NCI-H510A (cell line): ENCODE measurements at places on chromosomes 1 and 21.

DNA sequence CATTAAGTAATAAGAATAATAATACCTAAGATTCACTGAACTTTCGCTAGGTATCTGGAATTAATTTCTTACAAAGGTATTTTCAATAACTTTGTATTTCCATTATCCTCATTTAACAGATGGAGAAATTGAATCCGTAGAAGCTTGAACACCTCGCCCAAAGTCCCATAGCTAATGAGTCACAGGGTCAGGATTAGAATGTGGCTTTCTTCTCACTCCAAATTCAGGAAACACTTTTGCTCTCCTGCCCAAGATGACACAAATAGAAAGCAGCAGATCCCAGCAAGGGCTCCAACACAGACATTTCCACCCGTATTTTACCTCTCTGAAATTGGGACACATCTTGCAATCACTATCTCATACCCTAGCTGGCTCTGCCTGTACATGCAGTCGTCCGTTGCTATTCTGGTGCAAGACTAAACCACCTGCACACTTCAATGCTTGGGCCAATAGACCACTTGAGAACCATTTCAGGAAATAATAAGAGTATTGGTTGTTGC is 125.9 kb upstream of the GREM2 start:
- DNase-seq, result no peak

DNA sequence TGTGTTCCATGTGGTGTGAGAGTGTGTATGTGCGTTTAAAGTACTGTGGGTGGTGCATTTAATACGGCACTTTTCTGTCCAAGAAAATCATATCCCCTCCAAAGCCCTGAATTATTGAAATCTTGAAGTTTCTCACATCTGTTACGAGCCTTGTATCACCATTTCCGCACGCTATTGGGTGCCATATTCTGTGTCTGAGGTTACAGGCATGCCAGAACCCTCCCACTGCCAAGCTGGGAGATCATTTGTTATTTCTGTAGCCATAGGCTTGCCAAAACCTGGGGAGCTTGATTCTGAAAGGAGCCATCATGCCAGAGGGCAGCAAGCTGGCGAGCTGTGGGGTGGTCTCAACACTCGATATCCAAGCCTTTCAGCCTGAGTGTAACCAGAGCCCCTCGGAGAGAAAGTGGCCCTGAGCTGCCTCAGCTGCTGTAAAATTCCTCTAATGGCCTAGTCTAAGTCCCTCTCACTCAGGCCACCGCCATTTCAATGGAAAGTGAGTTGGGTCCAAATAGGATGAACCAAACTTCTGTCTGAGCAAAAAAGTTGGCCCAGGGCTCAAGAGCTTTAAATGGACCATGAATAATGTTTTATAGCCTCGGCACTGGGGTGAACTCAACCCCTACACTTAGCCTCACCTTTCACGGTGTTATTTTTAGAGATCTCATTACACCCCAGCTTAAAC is 298.4 kb upstream of the DUSP10 start:
- no peak for DNase-seq

DNA sequence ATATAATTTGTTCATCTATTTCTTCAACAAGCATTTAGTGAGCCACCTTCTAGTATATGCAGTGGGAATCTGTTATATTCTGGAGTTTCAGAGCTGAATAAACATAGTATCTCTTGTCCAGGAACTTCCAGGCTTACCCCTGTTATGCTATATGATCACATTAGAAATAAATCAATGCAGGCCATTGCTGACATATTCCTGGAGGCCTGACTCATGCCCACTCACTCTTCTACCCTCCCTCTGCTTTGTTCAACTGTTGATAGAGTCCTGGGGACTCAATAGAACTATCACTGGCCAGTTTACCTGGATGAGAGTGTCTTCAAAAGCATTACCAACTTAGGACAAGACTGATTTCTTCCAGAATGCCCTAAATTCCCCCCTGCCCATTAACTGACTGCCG is 29.3 kb upstream of the SRSF10 start:
- no peak for DNase-seq

GRCh38 chr1:2137257-2138121 is 57.1 kb downstream of the FAAP20 start:
- no peak for DNase-seq

DNA sequence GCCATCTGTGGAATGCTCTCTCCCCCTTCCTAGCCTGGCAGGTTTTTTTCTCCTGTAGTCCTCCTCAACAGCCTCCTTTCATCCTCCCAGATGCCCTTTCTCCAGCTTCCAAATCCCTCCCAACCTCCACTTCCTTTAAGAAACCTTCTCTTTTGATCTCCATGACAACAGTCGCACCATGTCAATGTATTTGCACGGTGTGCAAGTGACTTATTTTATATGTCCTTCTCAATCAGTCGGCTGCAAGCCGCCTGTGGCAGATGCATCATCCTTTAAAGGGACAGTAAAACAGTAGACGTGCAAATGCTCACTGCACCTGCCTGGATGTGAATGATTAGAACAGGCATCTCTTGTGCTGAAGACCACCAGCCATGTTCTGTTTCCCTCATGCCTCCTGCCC is 285.2 kb downstream of the PCP4 start:
- DNase-seq, result no peak

DNA sequence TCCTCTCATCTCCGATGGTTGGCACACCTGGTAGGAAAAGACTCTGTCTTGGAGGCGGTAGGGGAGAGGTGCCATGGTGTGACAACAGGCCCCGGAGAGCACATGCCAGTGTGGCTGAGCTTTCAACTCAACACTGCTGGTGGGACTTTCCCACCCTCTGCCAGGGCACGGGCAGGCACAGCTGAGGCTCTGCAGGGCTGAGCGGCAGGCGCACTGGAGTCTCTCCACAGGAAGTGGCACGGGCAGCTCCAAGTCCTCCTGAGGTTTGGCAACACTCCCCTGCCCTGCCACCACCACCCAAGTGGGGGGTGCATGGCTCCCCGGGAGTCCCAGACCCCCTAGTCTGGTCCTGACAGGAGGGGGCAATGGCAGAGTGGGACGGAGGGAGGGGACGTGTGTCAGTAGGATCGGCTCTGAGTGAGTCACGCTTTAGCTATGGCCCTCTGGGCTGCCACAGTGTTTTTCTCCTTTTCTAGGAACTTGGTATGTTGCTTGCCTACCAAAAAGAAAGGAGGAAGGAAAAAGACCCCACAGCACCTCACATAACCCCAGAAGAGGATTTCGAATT is 27.3 kb upstream of the EVA1B start:
- no peak for DNase-seq

GRCh38 chr1:226942392-226942791 is 2.3 kb downstream of the COQ8A start:
- no peak for DNase-seq

DNA sequence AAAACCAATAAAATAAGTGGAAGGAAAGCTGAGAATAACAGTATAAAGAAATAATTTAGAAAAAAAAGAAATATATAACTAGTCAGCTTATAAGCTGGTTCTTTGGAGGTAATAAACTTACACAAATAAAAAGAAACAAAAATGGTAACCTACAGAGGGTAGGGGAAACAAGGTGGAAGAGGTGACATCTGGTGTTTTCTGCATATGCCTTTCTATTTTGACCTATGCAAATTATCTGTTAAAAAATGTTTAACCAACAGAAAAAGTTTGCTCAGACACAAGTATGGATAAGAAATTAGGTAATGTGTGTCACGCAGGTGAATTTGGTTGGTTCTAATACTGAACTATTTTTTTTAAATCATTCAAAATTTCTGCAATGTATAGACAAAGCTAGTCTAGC is 53.6 kb upstream of the DMRTA2 start:
- DNase-seq, result no peak

DNA sequence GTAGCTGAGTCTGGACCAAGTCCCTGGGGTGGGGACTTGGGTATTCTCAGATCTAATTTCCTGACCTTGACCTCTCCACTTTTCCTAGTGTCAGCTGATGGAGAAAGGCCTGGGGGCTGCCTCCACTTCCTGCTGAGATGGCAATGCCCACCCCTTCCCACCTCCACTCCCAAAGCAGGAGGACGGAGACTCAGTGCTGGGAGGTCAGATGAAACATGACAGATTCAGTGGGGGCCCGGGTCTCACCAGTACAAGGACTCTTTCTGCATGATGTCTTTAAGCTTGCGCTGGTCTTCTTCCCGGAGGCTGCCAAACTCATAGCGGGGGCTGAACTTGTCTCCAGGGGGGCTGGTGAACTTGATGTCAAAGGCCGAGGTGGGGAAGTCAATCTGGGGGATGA is 35.6 kb upstream of the PPP1R15B start:
- no peak for DNase-seq

GRCh38 chr1:70205071-70205433 is 327 bp downstream of the LRRC40 start:
- no peak for DNase-seq

GRCh38 chr1:113035086-113035485 is 37.9 kb upstream of the LRIG2 start:
- no peak for DNase-seq

DNA sequence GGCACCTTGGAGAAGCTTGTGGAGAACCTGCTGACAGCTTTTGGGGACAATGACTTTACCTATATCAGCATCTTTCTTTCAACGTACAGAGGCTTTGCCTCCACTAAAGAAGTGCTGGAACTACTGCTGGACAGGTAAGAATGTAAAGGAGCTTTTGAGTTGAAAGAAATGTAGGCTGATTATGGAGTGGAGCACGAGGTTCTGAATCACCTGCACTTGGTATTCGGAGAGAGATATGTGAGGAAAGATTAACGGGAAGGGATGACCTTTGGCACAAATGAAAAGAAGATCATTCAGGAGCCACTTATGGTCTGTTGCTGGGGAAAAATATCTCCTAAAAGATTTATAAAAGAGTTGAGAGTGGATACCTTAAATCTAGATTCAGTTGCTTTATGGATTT is 42.7 kb downstream of the RGL1 start:
- DNase-seq, result no peak

- DNase-seq, result no peak
Observed at GRCh38 chr1:12153181-12153785, 13.5 kb upstream of the TNFRSF1B start.

DNA sequence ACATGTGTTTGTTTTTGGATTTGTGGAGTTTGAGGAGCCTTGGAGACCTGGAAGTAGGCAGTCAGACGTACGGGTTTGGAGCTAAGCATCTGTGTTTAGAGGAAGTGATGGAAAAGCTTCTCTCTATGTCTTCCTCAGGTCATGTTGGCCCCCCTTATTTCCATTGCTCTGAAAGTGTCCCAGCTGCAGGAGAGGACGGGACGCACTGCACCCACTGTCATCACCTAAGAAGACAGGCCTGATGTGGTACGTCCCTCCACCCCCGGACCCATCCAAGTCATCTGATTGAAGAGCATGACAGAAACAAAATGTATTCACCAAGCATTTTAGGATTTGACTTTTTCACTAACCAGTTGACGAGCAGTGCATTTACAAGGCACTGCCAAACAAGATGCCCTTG is 66.2 kb downstream of the PGM1 start:
- no peak for DNase-seq

GRCh38 chr1:59046730-59047157 is 250.2 kb upstream of the FGGY start:
- DNase-seq, result no peak

GRCh38 chr1:67342076-67342890 is 34.6 kb downstream of the IL12RB2 start:
- no peak for DNase-seq

DNA sequence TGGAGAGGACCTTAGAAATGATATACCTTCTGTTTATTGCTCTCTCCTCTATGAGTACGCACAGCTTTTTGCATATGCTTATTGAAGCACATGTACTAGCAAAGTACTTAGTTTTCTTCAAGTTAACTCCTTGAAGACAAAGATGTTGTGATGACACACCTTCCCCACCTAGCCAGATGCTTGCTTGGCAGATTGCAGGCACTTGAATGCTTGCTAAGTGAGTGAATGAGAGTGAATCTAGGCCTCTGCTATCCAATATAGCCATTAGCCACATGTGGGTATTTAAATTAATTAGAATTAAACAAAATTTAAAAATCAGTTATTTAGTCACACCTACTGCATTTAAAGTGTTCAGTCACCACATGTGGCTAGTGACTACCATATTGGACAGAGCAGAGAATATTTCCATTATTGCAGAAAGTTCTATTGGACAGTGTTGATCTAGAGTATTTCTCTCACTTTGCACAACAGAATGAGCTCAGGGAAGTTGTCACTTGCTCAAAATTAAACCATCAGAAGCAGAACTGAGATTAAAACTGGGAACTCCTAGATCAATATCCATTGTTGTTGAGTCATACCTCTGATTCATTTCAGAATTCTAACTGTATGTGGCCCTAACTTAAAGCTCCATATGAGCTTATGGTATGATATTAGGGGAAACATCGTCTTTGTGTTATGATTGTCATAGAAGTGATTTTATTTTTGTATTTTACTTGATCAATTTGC is 8.6 kb upstream of the EEIG2 start:
- DNase-seq, result no peak

DNA sequence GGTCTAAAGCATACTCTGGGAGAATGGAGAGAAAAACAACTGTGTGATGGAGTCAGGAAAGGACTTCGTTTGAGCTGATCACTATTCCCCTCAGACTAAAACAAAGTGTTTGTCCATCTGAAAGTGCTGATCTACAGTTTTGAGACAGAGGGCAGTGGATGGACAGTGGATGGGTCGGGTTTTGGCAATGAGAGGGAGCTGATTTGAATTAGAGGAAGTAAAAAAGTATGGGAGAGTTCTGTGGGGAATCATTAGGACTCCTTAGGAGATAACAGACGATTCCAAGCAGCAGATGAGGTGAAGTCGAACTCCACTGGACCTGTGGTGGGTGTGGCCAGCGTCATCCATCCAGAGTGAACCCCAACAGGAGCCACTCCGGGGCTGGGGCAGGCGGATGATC is 62.3 kb downstream of the PTGS2 start:
- no peak for DNase-seq

- no peak for DNase-seq
Observed at GRCh38 chr1:185735701-185736064, 1.5 kb downstream of the HMCN1 start.

DNA sequence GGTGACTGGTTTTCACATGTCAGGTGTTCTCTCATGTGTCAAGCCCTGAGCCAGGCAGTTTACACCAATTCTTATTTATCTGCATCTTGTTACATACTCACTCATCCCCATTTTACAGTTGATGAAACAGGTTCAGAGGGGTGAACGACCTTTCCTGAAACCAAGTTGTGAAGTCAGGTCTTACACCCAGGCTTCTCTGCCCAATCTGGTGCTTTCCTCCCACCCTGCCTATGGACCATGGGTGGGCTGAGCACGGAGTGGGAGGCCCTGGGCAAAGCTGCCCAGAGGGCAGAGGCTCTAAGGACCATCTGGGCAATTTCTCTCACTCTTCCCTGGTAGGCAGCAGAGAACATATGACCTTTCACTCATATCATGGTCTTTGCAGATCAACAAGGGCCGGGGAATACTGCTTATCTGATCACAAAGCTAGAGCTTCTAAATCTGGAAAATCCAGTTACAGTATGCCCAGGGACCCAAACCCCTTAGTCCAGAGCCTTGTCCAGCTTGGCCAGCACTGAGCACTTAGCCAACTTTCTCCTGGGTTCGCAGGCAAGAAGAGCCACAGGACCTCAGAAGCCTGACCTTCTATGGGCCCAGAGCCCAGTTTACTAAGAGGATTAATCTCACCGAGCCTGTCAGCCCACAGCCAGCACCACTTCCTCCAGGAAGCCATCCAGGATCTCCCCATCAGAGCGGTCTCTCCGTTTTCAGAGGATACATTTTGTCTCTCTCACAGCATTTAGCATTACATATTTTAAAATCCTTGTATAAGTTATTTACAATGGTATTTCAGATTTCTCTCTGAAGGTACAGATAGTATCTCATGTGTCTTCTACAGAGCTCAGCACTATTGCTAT is 16.0 kb upstream of the TTC39A start:
- no peak for DNase-seq

- no peak for DNase-seq
Observed at GRCh38 chr1:85394130-85394529, 70.8 kb downstream of the DDAH1 start.

- DNase-seq, result no peak
Observed at GRCh38 chr1:150118716-150119115, 31.0 kb upstream of the PLEKHO1 start.
